NB4 (cell line): ENCODE measurements at places on chromosomes 3 and 15.

GRCh38 chr15:94070356-94071295 is 160.7 kb upstream of the MCTP2 start:
- peak; percentile 79 for DNase-seq

- DNase-seq, result no peak
These were observed 37.2 kb downstream of the ANKDD1A start for GRCh38 chr15:64948916-64949315.

DNA sequence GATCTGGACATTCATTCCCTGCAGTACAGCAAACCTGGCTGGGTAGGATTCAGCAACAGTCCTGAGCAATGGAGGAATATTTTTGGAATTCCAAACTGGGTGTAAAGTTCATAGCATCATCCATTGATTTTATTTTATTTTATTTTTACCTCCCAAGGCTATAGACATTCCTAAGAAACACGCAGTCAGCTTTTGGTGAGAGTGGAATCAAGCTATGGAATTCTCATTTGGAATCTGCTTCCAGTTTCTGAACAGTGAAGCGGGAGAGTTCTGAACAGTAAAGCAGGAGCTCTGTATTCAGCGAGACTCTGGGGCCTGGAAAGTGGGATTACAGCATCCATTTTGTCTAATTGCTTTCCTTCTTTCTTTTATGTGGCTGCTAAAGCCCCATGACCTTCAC is 1.4 kb upstream of the PDZRN3 start:
- DNase-seq, result no peak

- no peak for DNase-seq
These were observed 136.7 kb upstream of the TLE3 start for GRCh38 chr15:70234256-70234905.

DNA sequence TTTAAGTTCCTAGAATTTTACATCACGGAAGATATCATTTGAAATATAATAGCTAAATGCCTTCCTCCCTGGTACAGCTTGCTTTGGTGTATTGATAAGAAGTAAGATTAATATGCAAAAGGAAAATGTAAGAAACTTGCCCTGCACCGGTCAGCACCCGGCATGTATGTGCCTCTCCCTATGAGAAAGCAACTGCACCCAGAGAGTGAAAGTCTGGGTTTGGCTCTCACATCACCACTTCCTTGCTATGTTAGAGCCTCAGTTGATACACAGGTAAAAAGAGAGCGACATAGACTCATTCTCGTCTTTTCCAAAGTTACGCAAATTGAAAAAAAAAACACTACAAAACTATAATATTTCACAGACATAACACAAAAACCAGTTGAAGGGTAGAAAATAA is 96.7 kb downstream of the FOXP1 start:
- no peak for DNase-seq

- DNase-seq, result peak; percentile 6
These were observed 1077.4 kb downstream of the EPHA3 start for GRCh38 chr3:90184861-90185260.

DNA sequence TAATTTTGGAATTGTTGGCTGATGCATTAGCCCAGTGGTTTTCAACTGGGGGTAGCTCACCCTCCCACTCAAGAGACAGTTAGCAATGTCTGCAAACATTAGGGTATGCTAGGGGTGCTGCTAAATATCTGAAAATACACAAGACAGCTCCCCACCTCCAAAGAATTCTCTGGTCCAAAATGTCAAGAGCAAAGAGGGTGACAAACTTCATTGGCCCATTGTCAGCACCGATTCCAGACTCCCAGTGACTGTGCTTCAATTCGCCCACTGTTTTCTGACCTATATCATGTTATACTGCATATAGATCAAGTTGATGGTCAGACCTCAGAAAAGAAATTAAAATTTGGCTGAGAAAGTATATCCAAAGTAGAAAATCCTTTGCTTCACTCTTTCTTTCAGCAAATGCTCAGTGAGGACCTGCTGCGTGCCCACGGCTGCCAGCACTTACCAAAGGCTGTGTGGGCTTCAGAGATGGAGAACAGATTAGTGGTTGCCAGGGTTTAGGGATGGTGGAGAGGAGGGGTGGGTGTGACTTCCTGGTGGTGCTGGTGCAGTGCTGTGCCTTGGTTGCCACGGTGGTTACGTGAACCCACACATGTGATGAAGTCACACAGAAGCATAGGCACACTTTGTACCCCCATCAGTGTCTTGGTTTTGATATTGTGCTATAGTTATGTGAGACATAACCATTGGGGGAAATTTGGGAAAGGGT is 204.0 kb downstream of the PLCL2 start:
- no peak for DNase-seq

GRCh38 chr3:171832989-171833388 is 10.2 kb upstream of the TMEM212 start:
- no peak for DNase-seq

DNA sequence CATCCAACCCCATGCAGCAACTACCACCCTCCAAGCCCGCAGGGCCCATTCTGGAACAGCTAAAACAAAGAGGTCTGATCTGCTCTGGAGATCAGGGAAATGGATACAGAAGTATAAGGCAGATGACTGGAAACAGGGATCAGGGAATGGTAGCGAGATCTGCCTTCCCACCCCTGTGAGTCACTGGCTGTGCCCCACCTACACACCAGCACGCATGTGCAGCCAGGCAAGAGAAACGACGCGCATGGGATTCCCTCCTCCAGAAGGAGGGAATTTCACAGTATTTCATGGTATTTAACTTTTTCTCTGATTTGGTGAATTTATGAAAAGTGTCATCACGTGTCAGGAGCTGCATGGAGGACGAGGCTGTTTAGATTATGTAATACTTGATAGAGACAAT is 116.7 kb downstream of the ARRDC4 start:
- DNase-seq, result no peak

GRCh38 chr3:64717872-64718613 is 30.2 kb upstream of the ADAMTS9 start:
- no peak for DNase-seq

- no peak for DNase-seq
These were observed 849 bp upstream of the HDAC11 start for GRCh38 chr3:13479332-13479581.

- DNase-seq, result no peak
These were observed 20.6 kb downstream of the COPS2 start for GRCh38 chr15:49134683-49135341.

GRCh38 chr15:63899193-63899592 is 65.4 kb upstream of the HERC1 start:
- DNase-seq, result no peak

- no peak for DNase-seq
These were observed 625 bp upstream of the RBM15B start for GRCh38 chr3:51390246-51391074.
